ENCODE measurements at places on chromosomes 7 and 10.

DNA sequence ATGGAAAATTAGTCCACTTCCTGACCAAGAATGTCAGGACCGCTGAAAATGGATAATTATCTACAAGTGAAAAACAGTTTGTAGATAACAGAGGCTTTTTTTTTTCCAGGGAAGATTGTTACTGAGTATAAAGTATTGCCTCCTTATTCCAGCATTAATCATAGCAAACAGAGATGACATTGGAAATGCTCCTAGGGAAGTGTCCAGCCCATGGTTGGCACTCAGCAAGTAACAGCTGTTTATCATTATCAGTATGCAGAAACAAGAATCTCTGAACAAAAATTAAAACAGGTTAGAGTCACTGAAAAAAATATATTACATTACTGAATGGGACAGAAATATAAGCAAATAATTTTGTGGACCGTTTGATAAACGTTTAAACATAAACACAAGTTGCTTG is 14.6 kb downstream of the FGL2 start:
- DNase-seq: no peak

DNA sequence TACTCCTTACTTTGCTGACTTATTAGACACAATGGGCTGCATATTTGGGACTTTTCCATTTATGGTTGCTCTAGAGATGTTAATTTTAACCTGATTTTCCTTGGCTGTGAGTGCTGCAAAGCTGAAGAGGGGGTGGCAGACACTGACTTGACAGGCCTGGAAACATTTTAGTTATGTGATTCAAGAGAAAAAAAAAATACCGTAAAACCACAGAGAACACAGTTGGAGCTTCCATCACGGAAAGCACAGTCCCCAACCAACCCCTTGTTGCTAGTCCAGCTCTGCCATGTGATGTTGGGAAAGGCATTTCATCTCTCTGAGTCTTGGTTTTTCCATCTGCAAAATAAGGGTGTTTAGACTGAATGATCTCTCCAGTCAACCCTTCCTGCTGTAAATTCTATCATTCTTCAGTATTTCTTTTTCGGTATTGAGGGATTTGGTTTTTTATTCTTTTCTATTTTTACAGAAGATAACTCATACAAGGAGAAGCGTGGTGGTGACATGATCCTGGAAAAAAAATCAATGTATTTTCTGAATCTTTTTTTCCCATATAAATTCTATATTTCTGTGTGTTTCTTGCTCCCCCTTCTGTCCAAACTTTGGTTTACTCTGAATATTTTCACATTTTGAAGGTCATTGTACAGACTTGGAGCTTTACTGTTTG is 246.1 kb downstream of the REEP3 start:
- DNase-seq: no peak

DNA sequence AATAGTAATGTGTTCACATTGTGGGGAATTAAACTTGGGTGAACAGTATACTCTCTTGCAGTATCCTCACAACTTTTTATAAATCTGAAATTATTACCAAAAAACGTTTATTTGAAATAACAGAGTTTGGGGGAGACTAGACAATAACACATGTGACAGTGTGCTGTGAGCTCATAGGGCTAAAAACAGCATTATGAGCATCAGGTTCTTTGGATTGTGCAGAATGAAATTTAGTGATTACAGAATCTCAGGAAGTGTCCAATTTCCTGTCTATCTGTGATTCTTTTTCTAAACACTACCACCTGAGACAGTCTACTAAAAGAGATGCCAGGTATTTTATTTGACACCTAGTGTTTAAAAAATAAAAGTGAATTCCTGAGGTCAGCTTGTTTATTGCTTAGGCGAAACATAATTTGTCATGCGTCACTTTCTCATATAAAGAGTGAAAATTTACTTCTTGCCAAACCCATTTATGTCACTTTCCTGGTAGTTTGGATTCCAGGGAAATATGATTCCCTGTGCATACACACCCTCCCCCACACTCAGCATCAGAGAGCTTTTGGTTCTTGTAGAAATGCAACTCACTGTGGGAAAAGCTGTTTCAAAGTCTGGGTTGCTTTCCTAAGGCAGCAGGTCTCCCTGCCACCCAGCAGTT is 71.2 kb downstream of the AOAH start:
- DNase-seq: no peak

GRCh38 chr7:42886129-42886528 is 25.7 kb downstream of the C7orf25 start:
- no peak for DNase-seq

DNA sequence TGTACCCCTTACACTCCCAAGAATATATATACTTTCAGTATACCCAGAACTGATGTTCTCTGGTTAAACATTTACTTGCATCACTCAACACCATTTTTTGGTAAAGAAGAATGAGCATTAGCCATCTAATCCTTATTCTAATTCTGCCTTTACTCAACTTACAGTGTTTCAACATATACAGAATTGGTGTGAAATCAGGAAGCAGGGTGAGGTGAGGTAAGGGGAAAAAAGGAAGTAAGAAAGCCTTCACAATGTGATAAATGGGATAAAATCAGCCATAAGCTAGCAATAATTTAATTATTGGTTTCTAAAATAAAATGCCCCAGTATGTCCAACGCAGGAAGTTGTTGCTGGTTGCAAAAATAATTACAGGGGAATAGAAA is 605.4 kb downstream of the KCNMA1 start:
- DNase-seq: no peak

DNA sequence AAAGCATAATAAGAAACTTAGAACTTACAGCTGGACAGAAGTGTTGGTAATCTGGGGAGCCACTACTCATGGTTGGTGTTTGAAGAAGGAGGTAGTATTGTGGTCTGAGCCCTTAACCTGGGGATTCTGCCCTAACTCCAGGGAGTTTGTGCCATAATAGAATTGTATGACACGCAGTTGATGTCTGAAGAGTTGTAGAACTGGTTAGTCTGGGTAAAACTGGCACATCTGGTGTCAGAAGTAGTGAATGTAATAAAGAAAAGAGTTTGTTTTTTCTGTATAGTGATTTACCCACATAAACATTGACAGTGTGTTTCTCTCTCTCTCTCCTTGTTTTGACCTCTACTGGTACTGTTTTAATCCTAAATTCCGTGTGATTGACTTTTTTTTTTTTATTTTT is 448.1 kb upstream of the SEMA3D start:
- DNase-seq: no peak

GRCh38 chr7:31935124-31936054 is 134.8 kb downstream of the PDE1C start:
- no peak for DNase-seq

DNA sequence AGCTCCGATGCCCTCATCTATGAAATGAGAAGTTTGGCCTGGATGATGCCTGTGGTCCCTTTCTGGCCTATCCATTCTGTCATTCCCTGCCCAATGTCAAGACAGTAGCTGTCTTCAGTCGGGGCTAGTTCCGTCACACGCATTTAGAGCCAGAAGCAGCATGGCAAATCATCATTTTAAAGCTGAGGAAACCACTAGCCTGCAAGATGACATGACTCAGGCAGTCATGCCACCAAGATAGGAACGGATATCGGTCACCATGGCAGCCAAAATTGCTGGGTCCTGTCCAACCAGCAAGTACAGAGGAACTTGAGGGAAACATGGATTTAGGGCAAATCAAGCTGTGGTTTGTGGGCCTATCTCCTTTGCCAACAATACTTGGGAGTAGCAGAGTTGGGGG is 64.5 kb upstream of the MRLN start:
- no peak for DNase-seq

- peak; percentile 30 for DNase-seq
Observed at GRCh38 chr10:17883621-17884020, 68.1 kb upstream of the SLC39A12 start.

GRCh38 chr7:34034728-34035127 is 129.4 kb downstream of the BMPER start:
- DNase-seq: no peak

- DNase-seq: no peak
Observed at GRCh38 chr10:69009360-69009759, 20.8 kb downstream of the KIFBP start.

GRCh38 chr10:78627254-78627795 is 441.4 kb upstream of the ZMIZ1 start:
- DNase-seq: no peak

GRCh38 chr7:104039363-104039762 is 49.9 kb upstream of the RELN start:
- DNase-seq: no peak

DNA sequence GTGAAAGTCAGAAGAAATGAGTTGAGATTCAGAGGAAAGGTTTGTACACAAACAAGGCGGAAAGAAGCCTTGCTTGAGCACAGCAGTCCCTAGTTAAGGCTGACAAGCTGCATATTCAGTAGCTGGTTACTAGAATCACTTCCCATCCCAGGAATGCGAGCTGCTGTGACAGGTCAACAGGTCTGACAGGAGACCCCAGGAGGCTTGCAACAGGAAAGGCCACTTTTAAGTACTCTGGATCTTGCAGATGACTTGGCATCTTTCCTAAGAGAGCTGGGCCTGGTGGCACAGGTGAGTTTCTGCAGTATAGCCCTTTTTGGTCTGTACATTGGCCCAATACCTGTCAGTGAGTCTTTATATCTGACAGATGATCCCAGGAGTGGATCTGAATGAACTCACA is 35.7 kb upstream of the UNC5B start:
- DNase-seq: no peak

GRCh38 chr10:9450801-9451200 is 1396.3 kb downstream of the GATA3 start:
- DNase-seq: no peak

DNA sequence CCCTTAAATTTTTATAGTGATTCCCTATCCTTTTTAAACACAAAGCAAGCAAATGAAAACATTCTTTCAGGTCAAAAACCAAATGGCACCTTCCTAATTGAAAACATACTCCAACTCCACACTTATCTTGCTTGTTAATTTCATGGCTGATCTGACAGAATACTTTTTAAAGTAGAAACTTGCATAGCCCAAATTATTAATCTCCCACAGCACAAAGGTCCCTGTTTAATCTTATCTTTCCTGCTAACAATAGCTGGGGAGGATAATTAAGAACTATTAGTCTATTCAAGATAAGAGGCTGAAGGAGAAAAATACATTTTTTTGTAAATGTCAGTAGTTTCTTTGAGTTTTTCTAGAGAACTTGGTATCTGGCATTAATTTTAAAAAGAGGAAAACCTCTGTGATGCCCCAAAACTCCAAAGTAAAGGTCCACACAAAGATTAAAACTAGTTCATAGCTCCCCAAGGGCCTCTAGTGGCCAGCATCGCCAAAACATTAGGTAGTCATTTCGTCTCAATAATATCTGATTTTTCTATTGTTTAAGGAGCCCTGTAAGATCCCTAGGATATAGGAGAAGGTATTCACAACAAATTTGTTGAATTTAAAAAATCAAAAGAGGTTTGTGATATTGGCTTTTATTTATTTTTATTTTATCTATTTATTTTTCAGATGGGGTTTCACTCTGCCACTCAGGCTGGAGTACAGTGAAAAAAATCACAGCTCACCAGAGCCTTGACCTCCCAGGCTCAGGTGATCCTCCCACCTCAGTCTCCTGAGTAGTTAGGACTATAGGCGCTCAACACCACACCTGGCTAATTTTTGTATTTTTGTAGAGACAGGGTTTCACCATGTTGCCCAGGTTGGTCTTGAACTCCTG is 14.7 kb downstream of the CDNF start:
- DNase-seq: peak; percentile 29

DNA sequence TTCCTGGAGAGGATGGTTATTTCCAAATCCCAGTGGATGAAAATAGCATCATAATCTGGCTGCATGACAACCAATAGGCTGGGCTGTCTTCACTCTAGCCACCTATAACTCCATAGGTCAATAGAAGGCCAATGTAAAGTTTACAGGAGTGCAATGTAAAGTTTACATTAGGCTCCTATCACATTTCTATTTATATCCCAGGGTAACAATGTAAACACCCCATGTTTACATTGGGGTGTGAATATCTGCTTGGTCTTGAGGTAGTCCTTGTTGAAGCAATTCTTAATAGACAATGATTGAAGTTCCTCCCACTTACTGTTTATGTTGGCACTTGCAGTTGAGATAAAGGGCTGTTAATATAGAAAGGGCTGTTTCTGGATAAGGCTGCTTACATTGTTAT is 21.5 kb downstream of the CH25H start:
- no peak for DNase-seq

- DNase-seq: no peak
Observed at GRCh38 chr10:74973741-74974392, 137.6 kb upstream of the SAMD8 start.

DNA sequence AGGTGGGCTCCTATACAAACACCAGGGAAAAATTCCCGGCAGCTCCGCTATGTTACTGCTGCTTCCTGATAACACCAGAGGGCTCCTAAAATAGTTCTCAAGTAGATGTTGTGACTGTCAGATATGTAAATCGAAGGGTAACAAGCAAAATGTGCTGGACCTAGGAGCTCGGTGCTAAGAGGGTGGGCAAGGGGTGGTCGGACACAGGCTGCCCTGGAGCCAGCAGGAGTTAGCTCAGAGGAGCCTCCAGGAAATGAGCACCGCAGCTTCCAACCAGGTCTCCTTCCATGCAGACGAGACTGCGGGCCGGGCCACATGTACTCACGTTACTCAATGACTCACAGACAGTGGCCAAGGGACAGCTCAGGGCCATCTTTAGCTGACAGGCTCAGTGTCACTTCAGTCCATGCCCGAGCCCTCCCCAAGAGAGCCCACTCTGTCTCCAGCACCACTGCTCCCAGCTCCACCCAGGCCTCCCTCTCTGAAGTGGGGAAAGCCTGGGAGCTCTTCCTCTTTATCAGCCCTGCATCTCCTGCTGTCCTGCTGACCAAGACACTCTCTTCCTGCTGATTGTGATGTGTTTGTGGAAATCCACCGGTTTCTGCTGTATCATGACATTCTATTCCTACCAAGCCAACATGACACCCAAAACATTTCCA is 37.2 kb upstream of the TMEM273 start:
- no peak for DNase-seq

GRCh38 chr10:31757386-31757791 is 171.2 kb downstream of the ARHGAP12 start:
- DNase-seq: no peak

GRCh38 chr7:2775376-2775775 is 68.7 kb downstream of the GNA12 start:
- no peak for DNase-seq

GRCh38 chr10:45487735-45488134 is 113.7 kb downstream of the ALOX5 start:
- no peak for DNase-seq

DNA sequence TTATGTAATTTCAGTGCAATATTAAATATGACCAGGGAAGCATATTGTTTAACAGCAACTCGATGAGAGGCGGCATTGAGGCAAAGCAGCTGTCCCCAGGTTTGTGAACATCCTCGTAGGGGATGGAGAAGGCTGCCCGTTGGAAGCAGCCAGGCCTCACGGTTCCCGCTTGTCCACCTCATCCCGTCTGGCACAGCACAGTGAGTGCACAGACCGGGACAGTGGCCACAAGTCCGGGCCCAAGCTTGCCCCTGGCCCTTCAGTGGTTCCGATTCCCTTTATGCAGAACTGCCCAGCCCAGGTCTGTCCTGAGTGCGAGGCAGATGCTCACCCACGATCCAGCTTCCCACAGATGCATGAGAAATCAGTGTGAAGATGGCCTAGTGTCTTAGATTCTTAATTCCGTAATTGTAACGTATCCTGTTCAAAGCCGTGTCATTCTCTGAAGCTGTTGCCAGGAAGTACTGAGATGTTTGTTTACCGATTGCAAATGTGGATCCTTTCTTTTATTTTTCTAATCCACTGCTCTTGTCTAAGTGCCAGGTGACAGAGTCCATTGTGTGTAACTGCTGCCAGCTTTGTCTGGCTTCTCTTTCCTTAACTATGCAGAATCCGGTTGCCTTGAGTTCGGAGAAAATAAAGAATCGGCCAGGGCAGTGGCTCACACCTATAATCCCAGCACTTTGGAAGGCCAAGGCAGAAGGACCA is 35.5 kb downstream of the PFKP start:
- peak; percentile 28 for DNase-seq
